Effector memory CD4-positive, alpha-beta T cell (primary cell): ENCODE measurements at places on chromosomes 4 and X.

GRCh38 chrX:129741880-129742758 lies 3.3 kb downstream of the XPNPEP2 start:
- DNase-seq: no peak

DNA sequence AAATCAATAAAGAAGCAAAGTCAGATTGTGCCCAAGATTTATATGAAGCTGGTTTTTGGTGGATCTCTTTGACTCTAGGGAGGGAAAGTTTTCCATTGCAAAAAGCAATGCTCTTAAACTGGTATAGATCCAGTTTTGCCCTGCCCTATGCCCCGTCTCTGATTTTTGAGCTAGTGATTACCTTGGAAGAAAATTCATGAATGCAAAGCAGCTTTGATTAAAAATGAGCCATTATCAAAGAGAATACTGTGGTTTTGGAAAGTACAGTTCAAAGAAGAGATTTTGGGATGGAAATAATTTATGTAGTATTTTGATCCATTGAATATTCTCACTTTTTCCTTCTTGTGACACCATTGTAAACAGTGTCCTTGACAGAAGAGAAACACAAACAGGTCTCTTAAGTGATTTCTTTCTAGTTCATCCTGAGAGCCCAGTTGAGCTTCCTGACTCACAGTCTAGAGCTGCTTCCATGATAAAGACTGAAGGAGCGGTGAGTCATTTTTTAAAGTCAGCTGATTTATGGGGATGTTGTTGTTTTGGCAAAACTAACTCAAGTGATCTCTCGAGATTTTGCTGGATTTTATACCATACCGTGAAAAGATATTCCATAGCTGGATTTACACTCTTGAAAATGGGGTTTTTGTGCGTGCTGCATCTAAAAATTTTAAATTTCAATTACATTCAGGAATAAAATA lies 76.7 kb downstream of the AFF1 start:
- no peak for DNase-seq

- no peak for DNase-seq
Measured at GRCh38 chrX:45472968-45473367, 272.3 kb upstream of the DIPK2B start.

GRCh38 chr4:186886759-186887158 lies 163.1 kb upstream of the FAT1 start:
- DNase-seq: no peak

GRCh38 chrX:25198253-25198652 lies 182.5 kb upstream of the ARX start:
- DNase-seq: no peak

- no peak for DNase-seq
Measured at GRCh38 chrX:63657821-63658220, 127.2 kb downstream of the ARHGEF9 start.

DNA sequence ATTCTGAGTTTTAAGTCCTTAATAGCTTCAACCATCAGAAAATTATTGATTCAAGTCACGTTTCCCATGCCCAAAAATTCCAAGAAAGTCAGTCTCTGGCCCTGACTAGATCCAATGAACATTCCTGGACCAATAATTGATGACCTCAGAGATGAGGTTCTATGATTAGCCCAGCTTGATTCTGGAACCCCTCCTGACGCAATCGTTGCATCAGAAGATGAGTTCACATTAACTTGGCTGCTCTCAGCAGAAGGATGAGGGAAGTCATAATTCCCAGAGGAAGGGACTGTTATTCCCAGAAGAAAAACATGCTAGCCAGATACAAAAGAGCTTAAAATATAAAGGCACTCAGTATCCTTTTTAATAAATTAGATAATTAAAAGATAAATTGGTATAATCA lies 34.3 kb upstream of the CPEB2 start:
- no peak for DNase-seq

GRCh38 chr4:25001509-25001908 lies 29.2 kb downstream of the LGI2 start:
- no peak for DNase-seq

- no peak for DNase-seq
Measured at GRCh38 chr4:137599734-137600133, 67.4 kb upstream of the PCDH18 start.

DNA sequence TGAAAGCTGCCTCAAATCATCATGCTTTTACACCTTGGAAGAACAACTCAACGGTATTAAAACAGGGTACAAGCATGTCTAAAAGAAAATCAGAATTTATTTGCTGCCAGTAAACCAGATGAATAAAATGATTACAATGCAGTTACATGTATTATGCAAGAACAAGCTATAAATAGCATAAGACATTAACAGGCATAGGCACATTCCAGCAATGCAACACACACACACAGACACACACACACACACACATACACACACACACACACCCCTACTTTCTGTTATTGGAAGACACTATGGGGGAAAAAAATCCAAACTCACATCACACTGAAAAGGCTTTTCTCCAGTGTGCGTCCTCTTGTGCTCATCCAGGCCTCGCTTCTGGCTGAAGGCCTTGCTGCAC lies 212.5 kb downstream of the PRDM5 start:
- no peak for DNase-seq

- DNase-seq: no peak
Measured at GRCh38 chrX:16743604-16744325, 24.4 kb downstream of the SYAP1 start.

- no peak for DNase-seq
Measured at GRCh38 chr4:41124916-41125548, 89.3 kb downstream of the APBB2 start.

DNA sequence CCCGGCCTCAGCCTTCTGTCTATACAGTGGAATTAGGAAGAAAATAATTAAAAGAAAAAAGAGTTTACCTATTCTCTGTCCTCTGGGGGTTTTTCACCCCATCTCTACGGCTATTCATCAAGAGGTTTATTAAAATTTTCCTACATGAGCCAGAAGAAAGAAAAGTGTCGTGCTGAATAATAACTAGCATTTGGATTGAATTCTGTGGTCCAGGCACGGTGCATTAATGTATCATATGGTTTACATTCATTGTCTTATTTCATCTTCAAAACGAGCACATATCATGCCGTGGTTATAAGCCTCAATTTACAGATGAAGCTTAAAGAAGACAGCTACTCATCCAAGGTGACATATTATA lies 5.4 kb upstream of the NAA15 start:
- no peak for DNase-seq

- no peak for DNase-seq
Measured at GRCh38 chr4:123676890-123677229, 280.3 kb downstream of the SPRY1 start.

DNA sequence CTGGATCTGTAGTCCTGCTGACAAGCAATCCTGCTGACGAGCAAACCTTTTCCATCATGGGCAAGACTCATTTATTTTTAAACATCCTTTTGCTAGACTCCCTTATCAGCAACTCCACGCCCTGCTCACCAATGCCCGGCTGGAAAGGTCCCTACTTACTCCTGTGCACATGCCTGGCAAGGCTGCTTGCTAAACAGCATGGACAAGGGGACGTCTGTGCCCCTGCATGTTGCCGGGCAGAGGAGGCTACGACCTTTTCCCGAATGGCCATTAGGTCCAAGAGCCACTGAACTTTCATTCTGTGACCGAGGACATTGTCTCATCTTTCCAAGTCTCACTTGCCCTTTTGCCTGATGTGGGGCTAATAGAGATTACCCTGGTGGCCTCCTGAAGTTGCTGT lies 98.6 kb downstream of the MGST2 start:
- no peak for DNase-seq

GRCh38 chrX:73217621-73218020 lies 3.0 kb upstream of the NAP1L2 start:
- no peak for DNase-seq

DNA sequence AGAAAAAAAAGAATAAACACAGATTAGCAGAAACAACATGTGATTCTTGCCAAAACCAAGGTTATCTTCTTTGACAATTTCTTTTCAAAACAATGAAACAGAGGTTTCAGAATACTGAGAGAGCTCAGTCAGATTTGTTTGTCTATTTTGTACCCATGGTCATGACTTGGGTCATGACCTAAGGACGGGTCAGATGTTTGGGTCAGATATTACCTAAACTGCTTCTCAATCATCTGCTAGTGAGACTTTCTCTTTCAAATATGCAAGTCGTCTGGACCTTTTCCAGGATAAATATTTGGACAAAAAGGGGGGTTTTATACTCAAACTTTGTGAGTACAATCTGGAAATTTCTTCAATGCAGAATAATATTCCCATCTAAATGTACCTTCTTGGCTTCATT lies 148.3 kb upstream of the USP38 start:
- no peak for DNase-seq

- no peak for DNase-seq
Measured at GRCh38 chr4:16029886-16030285, 53.9 kb downstream of the PROM1 start.

DNA sequence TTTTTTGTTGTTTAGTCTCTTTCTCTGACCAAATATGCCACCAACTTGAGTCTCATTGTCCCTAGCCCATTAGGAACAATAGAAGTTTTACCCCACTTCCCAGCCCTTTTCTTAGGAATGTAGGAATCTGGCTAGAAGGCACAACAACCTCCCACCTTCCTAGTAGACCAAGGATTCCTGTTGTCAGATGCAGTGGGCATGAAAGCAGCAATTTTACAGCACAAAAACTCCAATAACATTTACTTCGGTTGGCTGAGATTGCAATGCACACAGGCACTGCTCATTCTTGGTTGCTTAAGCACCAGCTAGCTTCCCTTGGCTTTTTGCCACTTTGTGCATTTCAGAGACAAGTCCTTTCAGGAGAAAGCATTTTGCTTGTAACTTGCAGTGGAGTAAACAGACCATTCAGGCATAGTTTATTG lies 312.8 kb downstream of the TENM3 start:
- no peak for DNase-seq

DNA sequence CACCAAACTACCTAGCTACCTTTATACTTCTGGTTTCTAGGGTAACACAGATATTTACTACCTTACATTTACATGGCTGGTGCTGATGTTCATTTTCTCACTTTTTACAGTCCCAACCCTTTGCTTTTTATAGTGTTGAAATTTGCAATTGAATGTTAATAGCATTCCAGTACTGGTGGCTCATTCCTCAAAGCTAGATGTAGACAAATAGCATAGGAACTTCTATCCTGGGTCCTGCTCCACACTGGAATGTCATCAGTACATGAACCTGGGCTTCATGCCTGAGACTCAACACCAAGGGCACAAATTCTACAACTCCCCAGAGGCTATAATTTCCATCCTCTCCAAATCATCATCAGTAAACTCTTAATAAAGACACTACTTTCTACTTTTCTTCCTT lies 10.3 kb upstream of the TRMT2B start:
- no peak for DNase-seq

GRCh38 chr4:75698963-75699228 lies 25.5 kb upstream of the USO1 start:
- DNase-seq: no peak

GRCh38 chr4:78767350-78767749 lies 8.8 kb upstream of the BMP2K start:
- DNase-seq: no peak
